ENCODE measurements at places on chromosomes 12 and 14.

- DNase-seq = peak; percentile 45
These were observed 13.1 kb downstream of the TMBIM4 start for GRCh38 chr12:66156654-66157053.

GRCh38 chr14:55803873-55804553 lies 224.0 kb downstream of the KTN1 start:
- peak; percentile 66 for DNase-seq

DNA sequence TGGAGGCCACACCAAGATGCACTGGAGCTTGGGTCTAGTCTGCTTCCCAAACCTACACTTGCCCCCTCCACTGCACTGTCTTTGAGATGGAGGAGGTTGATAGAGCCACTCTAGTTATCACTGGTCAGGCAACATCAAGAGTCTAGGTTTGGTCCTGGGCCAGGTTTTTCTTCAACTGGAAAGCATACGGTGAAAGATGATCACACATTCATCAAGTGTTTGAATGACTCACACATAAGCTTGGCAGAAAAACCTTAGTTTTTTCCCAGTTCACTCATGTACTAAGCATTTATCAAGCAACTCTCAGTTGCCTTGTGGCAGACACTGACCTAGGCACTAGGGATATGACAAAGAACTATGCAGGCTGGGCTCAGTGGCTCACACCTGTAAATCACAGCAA lies 84.5 kb downstream of the PLEKHG3 start:
- DNase-seq = peak; percentile 85

- DNase-seq = no peak
These were observed 23.3 kb downstream of the CLEC1A start for GRCh38 chr12:10075451-10075850.

DNA sequence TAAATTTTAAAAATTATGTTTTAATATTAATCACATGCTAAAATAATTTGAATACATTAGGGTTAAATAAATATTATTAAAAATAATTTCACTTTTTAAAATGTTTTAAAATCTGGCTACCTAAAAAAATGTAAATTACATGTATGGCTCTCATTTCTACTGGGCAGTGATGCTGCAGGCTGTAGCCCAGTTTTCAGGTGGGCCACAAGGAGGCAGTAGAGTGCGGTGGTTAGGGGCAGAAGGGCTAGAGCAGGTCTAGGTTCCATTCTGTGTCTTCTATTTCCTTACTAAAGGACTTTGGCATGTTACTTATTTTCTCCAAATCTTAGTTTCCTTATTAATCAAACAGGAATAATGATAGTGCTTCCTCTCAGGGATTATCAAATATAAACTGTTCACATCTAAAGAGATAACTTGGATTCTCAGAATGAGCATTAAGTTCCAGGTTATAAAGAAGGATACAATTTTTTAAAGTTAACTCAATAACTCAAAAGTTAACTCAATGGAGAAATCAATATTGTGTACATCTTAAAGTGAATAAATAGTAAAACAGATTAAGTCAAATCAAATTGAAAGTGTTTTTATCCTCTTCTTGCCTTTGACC lies 54.9 kb upstream of the OVCH1 start:
- DNase-seq = peak; percentile 77

- peak; percentile 40 for DNase-seq
These were observed 3.0 kb downstream of the EVL start for GRCh38 chr14:100067971-100068959.

GRCh38 chr12:25796523-25797000 lies 161.9 kb upstream of the RASSF8 start:
- DNase-seq = peak; percentile 64

DNA sequence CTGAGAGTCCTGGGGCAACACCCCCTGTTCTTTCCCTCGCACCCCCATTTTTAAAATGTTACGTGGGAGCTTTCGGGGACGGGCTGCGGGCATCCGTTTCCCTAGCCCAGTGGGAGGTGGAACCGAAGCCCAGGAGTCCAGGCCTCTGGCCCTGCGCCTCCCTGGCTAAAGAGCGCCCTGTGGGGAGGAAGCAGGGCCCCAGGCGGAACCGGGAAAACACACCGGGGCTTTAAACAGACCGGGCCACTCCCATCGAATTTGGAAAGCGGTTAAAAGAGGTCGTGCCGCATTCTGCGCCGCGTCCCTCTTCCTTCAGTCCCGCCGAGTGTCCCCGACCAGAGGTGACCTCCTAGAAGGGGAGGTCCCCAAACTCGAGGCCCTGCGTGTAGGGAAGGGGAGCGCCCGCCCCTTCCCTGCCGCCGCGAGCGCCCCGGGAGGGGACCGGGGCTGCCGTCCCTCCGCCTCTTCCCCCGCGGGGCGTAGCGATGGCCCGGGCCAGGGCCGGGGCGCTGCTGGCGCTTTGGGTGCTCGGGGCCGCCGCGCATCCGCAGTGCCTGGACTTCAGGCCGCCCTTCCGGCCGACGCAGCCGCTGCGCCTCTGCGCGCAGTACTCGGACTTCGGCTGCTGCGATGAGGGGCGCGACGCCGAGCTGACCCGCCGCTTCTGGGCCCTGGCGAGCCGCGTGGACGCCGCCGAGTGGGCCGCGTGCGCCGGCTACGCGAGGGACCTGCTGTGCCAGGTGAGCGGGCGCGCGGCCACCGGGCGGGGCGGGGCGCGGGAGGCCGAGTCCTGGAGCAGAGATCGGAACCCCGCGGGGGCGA lies at the start of gene HHIPL1:
HHIPL1 (plus strand) TSS at position 407 of the 822 bp plus-strand sequence; CDS start at position 486, 79 bp downstream.
- peak; percentile 50 for DNase-seq

- no peak for DNase-seq
These were observed 296.1 kb downstream of the RERGL start for GRCh38 chr12:17793854-17794253.

DNA sequence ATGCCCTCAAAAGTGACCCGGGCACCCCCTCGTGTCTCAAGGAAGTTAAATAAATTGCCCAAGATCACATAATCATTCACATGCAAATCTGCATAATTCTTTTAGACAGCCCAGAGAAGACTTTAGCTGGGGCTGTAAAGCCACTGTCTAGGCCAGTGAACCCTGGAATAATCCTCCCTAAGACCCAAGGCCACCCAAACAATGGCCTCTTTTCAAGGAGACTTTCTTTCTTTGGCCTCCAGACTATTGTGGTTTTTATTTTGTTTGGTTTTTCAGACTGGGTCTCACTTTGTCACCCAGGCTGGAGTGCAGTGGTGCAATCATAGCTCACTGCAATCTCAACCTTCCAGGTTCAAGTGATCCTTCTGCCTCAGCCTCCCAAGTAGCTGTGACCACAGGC lies 10.6 kb downstream of the SVOP start:
- DNase-seq = no peak

- DNase-seq = peak; percentile 48
These were observed 9.6 kb downstream of the PTPN6 start for GRCh38 chr12:6960593-6961277.

- peak; percentile 36 for DNase-seq
These were observed 636 bp downstream of the FBXO33 start for GRCh38 chr14:39431416-39432178.

DNA sequence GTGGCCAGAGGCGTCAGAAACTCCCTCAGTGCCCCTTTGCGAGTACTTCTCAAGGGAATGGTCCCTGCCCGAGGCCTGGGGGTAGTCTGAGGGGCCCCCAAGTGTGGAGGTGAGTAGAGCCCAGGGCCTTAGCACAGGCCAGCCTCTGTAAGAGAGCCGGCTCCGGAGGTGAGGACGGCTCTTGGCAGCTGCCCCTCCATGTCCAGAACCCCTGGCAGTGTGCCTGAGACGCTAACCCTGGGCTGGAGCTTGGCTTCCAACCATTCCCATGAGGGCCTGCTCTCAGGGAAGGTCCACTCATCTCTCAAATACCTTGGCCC lies 61.7 kb downstream of the PRMT8 start:
- no peak for DNase-seq

DNA sequence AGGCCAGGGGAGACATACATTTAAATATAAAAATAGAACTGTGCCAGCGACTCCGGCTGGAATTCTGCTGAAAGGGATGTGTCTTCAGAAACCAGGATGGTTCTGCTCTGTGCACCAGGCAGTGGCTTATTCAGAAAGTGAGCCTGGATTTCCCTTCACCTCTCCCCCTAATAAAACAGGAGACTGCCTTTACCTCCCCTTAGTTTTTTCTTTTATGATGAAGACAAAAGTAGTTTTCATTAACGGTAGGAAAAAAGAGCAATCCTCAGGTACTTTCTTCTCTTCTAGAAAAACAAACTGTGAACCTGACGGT lies 346 bp downstream of the SLC7A8 start:
- no peak for DNase-seq

- no peak for DNase-seq
These were observed 18.9 kb downstream of the CNTN1 start for GRCh38 chr12:40711121-40711520.

DNA sequence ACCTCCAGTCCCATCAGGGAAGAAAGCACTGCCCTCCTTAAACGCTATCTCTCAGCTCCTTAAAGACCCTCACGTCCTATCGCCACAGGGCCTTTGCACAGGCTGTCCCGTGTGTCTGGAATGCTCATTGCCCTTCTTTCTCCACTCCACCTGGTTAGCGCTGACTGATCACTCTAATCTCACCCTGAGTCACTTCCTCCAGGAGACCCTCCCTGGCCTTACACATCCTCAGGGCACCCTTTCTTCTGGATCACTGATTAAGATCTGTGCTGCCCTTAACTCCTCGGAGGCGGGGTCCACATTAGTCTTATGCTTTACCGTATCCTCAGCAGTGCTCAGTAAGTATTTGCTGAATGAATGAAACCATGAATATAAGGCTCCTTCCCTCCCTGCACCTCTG lies 94.7 kb downstream of the SYNE3 start:
- DNase-seq = no peak

DNA sequence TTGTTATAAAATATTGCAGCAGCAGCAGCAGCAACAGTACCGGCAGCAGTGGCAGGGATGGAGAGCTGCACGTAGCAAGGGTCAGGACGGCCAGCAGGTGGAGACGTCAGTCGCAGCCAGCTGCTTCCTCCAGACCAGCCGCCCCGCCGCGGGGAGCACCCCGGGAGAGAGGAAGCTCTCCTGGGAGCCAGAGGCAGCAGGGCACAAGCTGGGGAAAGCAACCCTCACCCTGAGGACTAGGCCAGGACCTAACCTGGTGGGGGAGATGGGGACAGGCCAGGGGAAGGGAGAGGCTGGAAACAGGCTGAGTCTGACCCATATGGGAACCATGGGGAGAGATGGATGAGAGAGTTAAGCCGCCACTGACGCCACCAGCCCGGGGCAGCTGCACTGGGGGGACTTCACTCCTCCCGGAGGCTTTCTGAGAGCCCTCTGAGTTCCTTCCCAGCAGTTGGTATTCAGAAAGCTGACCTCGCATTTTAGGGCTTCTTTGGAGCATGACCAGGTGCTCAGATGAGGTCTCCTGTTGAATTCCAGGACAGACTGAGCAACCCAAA lies 56.3 kb downstream of the SPTB start:
- peak; percentile 71 for DNase-seq

DNA sequence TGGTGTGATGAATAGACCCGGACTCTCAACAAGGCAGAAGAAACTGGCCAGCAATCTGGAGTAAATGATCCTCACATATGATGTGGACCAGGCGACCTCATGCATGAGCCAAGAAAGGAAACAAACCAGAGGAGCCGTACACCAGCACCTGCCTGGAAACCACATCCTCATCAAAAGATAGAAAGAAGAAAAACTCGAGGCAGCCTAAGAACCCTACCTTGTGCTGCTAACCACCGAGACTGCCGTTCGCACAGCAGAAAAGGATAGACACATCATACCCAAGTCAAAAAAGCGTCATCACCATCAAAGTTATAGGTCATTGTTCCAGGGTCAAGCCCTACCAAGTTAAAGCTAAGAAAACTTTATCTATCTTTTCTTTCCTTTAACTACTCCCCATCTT lies 66.7 kb downstream of the RESF1 start:
- DNase-seq = no peak

GRCh38 chr14:102363182-102363943 lies 622 bp downstream of the TECPR2 start:
- peak; percentile 27 for DNase-seq

DNA sequence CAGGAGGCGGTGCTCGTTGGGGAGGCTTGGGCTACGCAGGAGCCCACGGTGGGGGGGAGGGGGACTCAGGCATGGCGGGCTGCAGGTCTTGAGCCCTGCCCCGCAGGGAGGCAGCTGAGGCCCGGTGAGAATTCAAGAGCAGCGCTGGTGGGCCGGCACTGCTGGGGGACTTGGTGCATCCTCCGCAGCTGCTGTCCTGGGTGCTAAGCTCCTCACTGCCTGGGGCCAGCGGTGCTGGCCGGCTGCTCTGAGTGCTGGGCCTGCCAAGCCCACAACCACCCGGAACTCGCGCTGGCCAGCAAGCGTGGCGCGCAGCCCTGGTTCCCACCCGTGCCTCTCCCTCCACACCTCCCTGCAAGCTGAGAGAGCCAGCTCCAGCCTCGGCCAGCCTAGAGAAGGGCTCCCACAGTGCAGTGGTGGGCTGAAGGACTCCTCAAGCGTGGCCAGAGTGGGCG lies 3.2 kb downstream of the METTL25 start:
- DNase-seq = no peak

DNA sequence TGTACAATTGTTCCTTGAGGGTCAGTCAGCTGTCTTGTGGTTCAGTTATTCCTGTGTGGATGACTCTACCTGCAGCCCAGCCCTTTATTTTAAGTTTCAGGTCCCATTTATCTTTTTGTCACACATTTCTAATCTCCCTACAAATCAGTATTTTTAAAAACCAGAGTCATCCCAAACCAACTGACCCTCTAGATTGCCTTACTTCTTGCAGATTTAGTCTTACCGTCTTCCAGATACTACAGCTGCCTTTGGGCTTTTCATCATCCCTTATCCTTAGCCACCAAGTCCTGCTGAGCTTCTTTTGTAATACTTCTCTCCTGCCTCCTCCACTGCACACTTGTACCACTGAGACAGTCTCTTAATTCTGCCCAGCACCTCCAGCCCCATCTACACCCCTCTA lies 54.9 kb downstream of the PRKCH start:
- no peak for DNase-seq

GRCh38 chr12:123232472-123232806 lies 502 bp downstream of the MPHOSPH9 start:
- DNase-seq = no peak

- DNase-seq = no peak
These were observed 154.9 kb upstream of the PELI2 start for GRCh38 chr14:55963295-55963694.

GRCh38 chr12:91226951-91227350 lies 44.3 kb upstream of the DCN start:
- DNase-seq = no peak
